ENCODE measurements at places on chromosomes 11 and 22.

DNA sequence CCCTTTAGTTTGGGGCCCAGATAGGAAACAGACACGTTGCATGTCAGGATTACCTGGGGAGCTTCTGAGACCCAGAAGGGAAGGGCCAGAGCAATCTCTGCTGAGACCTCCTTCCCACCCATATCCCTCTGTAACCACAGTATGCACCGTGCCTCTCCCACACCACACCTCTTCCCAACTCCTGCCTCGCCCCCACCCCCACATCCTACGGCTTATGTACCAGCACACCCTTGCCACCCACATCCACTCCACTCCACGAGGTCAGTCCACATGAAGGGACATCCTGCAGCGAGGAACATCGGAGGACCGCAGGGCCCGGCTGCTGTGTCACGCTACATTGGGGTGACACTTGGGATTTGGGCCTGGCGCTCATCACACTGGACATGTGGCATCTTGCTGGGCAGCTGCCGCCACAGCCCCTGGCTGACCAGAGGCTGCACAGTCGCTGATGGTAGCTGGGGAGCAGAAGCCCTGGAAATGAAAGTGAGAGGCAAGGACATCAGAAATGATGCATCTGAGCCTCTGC is 118.3 kb upstream of the LMO1 start:
- DNase-seq: no peak

DNA sequence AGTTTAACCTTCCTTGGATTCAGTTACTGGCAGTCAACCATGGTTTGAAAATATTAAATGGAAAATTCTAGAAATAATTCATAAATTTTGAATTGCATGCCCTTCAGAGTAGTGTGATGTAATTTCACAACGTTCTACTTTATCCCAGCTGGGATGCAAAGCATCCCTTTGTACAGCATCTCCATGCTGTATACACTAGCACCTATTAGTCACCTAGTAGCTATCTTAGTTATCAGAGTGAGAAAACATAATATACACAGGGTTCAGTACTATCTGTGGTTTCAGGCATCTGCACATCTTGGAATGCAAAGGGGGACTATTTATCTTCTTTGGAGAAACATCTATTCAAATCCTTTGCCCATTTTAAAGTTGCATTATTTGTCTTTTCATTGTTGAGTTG is 30.8 kb downstream of the CBL start:
- DNase-seq: no peak

DNA sequence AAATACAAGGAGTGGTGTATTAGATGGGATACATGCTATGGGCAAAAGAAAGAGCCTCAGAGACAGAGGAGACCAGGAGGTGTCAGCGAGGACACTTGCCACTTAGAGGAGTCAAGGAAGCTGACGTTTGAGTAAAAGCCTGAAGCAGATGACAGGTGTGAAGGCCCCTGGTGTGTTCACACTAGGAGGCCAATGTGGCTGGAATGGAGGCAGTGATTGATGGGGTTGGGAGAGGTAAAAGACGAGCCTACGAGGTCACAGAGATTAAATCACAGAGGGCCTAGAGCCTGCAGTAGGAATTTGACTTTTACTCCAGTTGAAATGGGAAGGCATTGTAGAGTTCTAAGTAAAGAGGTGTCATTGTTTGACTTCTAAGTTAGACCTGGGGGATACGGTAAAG is 12.0 kb upstream of the GDPD5 start:
- no peak for DNase-seq

DNA sequence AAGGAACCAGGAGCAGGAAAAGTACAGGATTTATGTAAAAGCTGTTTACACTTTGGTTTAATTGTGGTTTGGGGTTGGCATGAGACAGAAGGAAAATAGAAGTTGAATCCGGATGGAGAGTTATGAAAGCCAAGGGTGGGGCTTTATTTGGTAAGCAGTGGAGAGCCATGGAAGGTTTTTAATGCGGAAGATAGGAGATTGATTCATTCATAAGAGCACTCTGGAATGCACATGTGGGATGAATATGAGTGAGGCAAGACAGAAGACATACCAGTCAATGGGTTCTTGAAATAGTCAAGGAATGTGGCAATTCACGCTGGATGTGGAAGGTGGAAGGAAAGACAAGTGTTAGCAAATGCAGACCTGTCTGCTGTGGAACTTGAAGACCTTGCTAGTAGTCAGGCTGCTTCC is 9.3 kb upstream of the GLB1L3 start:
- DNase-seq: no peak

GRCh38 chr11:60513496-60514460 is 1.4 kb upstream of the MS4A13 start:
- no peak for DNase-seq

DNA sequence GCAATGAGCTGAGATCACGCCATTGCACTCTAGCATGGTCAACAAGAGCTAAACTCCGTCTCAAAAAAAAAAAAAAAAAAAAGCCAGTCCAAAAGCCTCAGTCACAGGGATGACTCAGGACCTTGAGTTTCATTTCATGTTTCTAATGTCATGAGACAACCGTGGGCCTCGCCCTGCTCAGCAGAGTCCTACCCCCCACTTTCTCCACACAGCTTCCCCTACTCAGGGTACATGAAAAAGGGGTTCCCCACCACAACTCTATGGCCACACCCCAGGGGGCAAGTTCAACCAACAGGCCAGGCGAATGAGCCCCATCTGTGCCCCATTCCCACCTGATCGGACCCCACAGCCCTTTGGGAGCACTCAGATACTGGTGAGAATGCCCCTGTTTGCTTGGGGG is 24.3 kb upstream of the ADA2 start:
- DNase-seq: no peak

GRCh38 chr11:94597896-94598295 is 30.7 kb downstream of the PIWIL4 start:
- DNase-seq: no peak

DNA sequence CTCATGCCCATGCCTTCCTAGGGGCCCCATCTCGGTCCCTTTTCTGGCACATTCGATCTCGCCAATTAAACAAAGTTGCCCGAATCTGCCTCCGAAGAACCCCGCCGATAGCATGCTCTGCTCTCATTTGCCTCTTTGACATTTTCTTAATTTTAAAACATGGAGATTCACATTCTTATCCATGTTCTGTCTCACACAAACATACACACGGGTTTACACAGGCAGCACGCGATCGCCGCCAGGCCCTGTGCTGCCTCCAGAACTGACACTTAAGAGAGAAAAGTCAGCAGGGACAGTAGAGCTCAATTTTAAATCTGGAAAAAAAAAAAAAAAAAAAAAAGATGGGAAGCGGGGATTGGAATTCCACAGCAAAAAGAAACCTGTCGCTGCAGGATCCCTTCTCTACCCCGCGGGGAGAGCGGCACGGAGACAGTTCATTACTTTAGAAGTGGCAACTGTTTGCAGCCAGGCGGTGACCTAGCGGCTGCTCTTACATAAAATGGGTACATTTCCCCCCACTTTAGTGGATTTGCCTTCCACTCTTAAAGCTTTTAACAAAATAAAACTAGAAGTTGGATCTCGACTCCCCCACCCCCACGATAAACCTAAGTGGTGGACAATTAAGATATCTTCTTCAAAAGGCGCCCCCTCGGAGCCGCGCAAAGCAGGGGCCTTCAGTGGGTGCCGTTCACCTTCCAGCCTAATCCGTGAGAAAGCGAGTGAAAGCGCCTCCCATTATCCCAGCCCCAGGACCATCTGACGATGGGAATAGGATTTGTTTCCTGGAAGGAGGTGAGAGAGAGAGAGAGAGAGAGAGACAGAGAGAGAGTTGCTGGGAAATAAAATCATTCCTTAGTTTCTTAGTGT is 13.7 kb downstream of the PAX6 start:
- no peak for DNase-seq

GRCh38 chr11:94147433-94147845 is 18.8 kb downstream of the PANX1 start:
- no peak for DNase-seq

DNA sequence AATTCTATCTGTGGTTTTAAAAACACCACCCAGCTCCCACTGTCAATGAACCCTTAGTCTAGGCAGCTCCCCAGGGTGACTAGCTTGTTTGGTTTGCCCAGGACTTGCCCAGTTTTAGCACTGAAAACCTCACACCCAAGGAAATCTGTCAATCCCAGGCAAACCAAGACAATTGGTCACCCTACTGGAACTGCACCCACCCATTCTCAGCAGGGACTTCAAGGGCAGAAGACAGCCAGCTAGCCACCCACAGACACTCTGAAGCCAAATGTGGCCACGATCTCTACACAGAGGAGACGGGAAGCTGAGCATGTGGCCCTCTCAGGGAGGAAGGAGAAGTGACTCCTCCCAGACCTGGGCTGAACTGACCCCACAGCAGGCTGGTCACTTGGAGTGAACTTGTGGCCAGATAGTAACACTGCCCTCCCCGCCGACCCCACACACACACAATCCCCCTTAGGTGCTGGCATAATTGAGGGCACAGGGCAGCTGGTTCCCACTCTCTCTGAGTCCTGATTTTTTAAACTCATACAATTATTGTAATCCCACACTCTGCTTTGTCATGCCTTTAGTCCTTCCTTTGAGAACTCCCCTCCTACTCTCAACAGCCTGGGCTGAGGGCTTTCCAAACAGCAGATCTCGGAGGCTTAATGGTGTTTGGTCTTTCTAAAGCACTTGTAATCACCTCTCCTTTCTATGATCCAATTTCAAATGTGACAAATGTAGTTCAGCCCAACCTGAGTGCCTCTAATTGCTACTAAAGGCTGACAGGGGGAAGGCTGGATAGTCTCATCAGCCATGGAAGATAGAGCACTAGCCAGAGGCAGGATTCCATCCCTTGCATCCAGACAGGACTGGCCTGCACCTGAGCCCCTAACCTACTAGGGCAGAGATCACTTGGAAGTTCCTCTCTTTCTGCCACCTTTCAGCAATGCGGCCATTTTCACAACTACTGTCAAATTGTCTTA is 74.7 kb upstream of the DRD2 start:
- no peak for DNase-seq

- no peak for DNase-seq
These were observed 24.3 kb downstream of the KCNQ1OT1 start for GRCh38 chr11:2675540-2675939.

DNA sequence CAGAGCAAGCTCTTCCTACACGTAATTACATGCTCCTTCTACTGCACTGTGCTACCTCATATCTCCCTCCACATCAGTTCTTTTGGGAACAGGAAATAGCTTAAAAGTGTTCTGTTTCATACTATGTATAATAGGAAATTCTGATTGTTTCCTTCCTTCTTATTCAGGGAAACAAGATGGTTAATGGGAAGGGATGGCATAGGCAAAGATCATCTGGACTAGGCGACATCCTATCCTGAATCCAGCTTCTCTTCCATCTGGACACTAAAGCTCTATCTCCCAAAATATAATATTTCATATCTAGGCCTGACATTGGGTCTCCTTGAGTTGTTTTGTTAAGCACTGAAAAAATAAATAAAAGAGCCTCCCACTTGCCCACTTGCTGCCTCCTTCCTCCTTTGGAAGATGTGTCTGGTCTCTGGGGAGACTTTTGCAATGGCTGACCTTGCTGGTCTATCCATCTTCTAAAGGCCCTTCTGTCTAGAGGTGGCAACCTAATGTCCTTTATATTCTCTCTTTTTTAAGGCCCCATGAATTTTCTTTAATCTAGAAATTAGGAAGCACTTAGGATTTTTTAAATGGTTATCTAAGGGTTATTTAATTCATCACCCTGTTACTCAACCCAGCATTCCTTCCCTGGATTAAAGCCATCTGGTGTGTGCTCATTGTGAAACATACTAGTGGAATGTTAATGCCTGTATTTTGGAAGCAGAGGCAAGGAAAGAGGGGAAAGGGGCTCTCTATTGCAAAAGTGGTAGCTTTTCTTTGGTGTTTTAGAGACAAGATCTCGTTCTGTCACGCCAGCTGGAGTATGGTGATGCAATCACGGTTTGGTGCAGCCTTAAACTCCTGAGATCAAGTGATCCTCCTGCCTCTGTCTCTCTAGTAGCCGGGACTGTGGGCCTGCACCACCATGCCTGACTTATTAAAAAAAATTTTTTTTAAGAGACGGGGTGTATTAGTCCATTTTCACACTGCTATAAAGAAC is 20.6 kb downstream of the CLMP start:
- DNase-seq: no peak

DNA sequence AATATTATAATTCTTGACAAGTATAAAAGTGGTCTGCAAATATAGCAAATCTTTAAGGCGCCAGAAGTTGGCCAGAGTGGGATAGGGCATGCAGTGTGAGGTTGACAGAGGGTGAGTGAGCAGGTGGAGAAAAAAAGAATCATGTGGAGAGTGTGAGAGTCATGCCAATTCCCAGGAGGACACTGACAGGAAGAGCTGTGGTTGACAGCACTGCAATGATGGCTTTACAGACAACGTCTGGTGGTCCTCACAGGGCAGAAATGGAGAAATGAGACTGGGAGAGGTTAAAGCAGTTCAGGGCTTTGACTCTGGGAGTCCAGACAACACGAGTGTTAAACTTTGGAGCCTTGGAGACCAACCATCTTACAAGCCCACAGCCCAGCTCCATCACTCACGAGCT is 34.9 kb downstream of the SERPIND1 start:
- DNase-seq: no peak

GRCh38 chr22:19994851-19995610 is 21.6 kb downstream of the ARVCF start:
- DNase-seq: no peak

GRCh38 chr11:72704783-72705265 is 30.6 kb upstream of the PDE2A start:
- no peak for DNase-seq

Data from stimulated activated CD4-positive, alpha-beta T cell treated with anti-CD3 and anti-CD28 coated beads, Interleukin-1b, Interleukin-23, amount 100 ng/mL, for 4 hours (primary cell).